ENCODE measurements at places on chromosomes 6 and 20.
A peak's percentile ranks its signal among the peaks of the same experiment; 100 is the strongest.

- DNase-seq: no peak
These were observed 61.5 kb downstream of the TFAP2C start for GRCh38 chr20:56690531-56691175.

- DNase-seq: no peak
These were observed 272.9 kb downstream of the SMOC2 start for GRCh38 chr6:168713839-168714238.

DNA sequence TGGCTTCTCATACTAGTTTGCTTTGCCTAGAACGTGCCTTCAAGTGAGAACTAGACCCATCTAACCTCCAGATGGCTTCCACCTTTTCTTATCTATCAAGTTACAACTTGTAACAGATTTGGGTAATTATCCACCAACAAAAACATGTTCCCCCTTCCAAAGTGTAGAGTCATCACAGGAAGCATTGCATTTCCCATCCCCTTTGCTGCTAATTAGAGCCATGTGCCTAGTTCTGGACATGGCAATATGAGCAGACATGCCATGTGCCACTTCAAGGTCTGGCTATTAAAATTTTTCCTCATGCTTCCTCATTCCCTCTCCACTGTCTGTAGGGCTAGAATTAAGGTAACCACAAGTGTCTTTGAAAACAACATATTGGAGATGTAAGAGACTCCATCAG lies 814.4 kb downstream of the TENT5A start:
- DNase-seq: no peak

GRCh38 chr6:136782021-136782770 lies 10.1 kb downstream of the MAP3K5 start:
- DNase-seq: peak; percentile 54

DNA sequence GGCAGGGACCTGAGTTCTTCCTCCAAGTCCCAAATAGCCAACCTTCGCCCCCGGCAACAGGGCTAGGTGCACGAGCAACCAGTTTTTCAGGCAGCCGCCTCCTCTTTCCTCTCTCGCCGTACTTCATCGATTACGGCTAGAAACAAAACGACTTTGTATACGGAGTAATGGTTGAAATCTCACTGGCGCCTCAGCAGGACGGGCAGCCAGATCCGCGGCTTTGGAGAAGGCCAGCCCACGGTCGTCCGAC lies 333 bp upstream of the SMIM13 start:
- no peak for DNase-seq

- no peak for DNase-seq
These were observed 62.9 kb downstream of the SUN5 start for GRCh38 chr20:32941155-32941885.

- no peak for DNase-seq
These were observed 22.0 kb downstream of the TPD52L1 start for GRCh38 chr6:125175466-125176048.

GRCh38 chr6:83430611-83431544 lies at the start of gene ME1:
TSS of gene ME1 (minus strand) at chr6:83431051. CDS start at chr6:83430954, 97 bp downstream.
- no peak for DNase-seq

- no peak for DNase-seq
These were observed 24.5 kb upstream of the ULBP3 start for GRCh38 chr6:150093397-150093796.

- DNase-seq: no peak
These were observed 8.1 kb downstream of the PTPN1 start for GRCh38 chr20:50518270-50518721.

GRCh38 chr6:4403023-4403752 lies 267.8 kb upstream of the ECI2 start:
- no peak for DNase-seq

DNA sequence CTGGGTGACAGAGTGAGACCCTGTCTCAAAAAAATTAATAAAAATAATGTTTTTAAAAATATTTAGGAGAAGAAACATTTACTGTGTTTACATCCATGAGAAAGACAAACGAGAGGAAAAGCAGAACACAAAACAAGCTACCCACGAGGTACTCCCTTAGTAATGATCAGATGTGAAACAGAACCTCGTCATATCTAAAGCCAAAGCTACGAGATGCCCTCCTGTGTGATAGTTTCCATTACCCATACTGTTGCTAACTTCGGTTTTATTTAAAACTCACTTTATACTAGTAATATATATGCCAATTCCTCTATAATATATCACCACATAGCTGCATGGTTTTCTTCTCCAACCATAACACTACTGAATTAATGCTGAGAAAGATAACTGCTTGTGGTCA lies 21.1 kb downstream of the SUMO4 start:
- DNase-seq: no peak

DNA sequence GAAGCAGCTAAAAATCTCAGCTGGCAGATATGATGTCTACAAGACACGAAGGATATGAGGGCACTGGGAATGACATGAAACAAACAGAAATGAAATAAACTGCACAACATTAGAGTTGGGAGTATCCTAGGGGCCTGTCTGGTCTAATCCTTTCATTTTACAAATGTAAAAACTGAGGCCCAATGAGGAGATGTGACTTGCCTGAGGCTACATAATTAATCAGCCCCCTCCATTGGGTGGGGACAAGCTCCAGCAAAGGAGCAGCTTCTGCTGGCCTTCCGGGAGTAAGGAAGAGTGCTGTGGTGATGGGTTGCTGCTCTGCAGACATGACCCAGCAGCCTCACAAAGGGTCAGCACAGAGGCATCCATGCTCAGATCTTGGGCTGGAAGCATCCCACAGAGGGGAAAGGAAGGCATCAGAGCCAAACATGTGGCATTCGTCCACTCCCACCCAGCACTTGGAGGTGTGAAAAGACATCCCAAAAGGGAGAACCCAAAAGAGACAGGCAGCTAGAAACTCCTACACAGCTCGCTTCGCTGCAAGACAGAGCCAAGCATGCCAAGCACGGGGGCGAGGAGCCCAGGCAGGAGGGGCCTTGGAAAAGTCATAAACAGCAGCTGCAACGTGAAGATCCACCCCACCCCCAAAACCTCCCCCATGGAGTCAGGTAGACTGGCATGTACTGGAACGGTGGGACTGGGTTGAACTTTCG lies 183.7 kb downstream of the UNC5CL start:
- DNase-seq: no peak

GRCh38 chr20:10562899-10563298 lies 110.9 kb downstream of the JAG1 start:
- no peak for DNase-seq

DNA sequence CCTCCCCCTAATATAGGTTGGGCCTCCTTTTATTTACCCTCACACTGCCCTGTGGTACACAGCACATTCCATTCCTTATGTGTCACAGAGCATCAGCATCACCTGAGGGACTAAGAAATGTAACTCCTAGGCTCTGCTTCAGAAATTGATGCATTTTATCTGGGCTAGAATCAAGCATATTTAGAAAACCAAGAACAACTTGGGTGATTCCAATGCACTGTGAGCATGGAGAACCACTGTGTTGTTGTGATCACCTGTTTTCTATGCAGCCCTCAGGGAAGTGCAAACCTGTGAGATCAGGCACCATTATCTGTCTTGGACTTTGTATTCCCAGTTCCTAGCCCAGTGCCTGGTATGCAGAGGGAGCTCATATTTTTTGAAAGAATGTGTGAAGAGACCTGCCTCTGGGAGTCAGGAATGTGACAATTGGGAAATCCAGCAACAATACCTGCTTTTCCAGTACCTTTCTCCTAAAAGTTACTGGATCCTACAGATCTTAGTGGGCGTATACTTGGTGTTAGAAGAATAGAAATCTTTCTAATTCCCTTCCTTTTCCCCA lies 7.0 kb downstream of the KAT14 start:
- no peak for DNase-seq

DNA sequence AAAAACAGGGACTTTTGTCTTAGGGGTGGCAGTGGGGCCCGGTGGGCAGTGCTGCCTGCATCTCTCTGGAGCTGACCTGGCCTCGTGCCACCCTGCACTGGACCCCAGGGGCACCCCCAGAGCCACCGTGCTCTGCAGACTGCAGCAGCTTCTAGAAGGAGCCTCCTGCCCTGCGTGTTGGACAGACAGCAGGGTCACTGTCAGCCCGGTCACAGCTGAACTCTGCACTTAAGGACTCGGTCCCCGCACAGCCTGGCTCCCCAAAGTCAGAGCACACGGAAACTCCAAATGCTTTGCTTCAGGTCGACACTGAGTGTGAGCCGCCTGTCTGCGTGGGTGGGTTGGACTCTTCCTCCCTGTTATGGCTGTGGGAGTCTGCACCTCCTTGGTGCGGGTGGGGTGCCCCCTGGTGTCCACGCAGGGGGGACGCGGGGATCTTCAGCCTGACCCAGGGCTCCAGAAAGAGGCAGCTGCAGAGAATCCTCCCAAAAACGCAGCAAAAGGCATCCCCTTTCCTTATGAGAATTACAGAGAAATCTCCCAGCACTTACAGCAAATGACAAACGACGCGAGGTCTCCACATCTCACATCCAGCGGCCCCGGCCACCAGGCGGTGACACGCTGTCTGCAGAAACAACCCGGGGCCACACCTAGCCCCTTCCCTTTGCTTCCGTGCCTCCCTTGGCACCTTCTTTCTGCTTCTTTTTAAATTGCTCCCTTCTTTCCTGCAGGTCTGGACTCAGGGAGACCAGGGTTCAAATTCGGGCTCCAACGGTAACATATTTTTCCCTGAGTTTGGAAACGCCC lies 36.3 kb upstream of the DACT2 start:
- no peak for DNase-seq

DNA sequence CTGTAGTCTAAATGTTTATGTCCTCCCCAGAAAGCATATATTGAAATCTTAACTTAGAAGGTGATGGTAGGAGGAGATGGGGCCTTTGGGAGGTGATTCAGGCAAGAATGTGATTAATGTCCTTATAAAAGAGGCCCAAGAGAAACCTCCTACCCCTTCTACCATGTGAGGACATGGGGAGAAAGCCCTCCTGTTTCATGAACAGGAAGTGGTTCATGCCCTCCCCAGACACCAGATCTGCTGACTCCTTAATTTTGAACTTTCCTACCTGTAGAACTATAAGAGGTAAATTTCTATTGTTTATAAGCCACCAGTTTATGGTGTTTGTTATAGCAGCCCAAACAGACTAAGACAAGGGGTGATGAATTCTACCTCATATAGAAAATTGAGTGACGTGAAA lies 8.7 kb upstream of the ECT2L start:
- DNase-seq: no peak

- DNase-seq: no peak
These were observed 152.6 kb downstream of the TSHZ2 start for GRCh38 chr20:53124803-53125202.

GRCh38 chr6:29227235-29227634 lies 56.5 kb downstream of the OR2J2 start:
- no peak for DNase-seq

Data from non-pigmented ciliary epithelial cell (primary cell).